ENCODE measurements at places on chromosomes 4 and X.

- no peak for DNase-seq
Observed at GRCh38 chr4:57044996-57045395, 65.2 kb downstream of the IGFBP7 start.

- no peak for DNase-seq
Observed at GRCh38 chrX:89034679-89035078, 287.7 kb downstream of the CPXCR1 start.

GRCh38 chr4:84952776-84953175 is 13.7 kb downstream of the WDFY3 start:
- DNase-seq, result no peak

DNA sequence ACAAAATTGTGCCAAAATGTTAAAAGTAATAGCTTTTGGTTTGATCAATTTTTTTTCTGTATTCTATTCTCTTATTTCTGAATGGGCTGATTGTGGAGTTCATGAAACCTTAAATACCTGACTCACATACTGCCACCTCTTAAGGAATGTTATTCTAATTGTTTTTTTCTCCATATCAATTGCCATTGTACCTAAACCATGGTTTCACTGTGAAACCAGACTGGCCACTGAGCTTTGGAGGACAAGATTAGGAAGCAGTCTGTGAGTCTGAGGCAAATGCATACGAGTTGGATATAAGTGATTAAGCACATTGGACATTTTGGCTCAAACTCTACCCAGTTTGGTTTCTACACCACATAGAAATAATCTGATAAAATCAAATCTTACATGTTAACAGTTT is 184.0 kb downstream of the IQCM start:
- no peak for DNase-seq

DNA sequence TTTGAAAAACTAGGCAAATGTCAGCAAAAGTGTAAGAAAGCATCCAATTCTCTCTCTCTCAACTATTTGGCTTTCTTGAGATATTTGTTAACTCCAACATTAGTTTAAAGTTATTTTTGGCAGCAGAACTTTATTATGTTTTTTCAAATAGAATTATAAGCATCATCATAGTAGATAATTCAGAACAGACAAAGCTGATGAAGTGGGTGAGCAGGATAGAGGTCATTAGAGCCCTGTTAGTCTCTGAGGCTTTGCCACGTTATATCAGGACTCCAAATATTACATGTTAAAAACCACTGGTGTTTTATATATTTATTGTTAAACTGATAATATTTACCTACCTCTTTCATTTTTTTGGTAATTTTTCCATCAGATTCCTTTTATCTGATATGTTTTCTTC is 903.0 kb downstream of the FSTL5 start:
- DNase-seq, result no peak

GRCh38 chrX:42432552-42432951 is 345.4 kb downstream of the PPP1R2C start:
- no peak for DNase-seq

DNA sequence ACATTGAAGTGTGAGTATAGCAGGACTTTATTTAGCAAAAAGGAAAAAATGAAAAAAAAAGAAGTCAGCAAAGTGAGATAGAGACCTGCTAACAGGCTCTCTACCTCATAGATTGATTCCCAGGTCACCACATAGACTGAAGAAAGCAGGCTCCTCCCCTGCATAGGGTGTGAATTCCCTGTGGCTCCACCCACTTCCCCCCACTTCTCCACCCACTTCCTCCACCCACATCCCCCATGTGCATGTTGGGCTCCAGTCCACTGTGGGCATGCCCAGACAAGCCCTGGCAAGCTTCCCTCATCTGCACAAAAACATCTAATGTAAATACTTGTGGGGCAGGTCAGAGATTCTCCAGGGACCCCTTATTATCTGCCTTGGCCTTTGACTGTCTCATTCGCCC is 97.8 kb downstream of the TMEM47 start:
- DNase-seq, result no peak

GRCh38 chr4:141599853-141600252 is 36.5 kb upstream of the IL15 start:
- DNase-seq, result no peak

DNA sequence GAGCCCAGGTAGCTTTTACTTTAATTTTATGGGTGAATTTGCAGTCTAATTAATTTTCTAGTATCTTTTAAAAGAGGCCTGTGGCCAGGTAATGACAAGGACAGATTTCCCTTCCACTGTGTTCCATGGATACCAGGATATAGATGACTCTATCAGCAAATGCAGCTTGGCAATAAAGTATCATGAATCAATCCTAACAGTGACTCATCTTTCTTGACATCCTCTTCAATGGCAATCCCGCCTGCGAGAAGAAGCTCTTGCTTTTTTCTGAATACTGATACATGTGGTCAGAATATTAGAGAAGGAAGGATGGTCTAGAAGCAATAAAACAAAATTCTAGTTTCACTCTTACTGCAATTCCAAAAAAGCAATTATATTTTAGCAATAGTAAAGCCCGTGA is 267.8 kb downstream of the DTHD1 start:
- no peak for DNase-seq

- no peak for DNase-seq
Observed at GRCh38 chr4:174702979-174703478, 126.0 kb downstream of the GLRA3 start.

DNA sequence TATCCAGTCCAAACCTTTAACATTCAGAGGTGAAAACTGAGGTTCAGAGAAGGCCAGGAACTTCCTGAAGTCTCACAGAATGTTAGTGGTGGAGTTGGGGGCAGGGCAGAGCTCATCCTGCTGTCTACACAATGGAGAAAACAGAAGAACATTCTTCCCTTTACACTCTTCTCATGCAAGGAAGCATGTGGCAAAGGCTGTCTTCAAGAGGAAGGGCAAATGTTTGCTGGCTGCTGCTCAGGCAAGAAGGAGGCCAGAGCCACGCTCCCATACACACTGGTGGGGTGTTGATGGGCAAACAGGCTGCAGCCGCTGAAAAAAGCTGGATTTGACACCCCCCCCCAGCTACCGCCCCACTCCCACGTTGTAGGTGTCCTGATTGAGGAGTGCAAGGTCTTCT is 32.5 kb downstream of the HMGB3 start:
- DNase-seq, result no peak

DNA sequence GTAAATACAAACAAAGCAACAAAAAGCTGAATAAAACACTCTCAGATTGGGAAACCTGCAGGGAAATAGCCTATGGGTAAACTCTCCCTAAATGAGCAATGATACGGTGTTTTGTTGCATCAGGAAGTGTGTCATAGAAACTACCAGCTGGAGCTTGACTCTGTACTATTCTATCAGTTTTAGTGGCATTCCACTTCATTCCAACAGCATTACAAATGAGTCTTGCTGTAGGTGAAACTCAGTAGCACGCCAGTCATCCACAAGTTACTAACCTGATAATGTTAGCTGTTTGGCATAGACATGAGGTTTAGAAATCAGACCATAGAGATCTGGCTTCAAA is 24.9 kb downstream of the FGFBP1 start:
- no peak for DNase-seq

DNA sequence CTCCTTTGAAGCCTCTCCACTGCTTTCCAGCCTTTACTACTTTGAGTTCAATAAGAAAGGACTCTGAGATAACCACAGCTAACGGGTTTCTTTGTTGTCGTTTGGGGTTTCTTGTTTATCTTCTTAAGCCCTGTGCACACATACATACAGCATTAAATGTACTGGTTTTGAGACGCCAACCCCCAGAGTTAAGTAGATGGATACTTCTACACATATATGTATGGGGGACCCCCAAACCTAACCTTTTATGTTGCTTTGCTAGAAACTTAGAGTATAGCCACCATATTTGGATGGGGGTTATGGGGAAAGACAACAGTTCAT is 697 bp downstream of the CEP135 start:
- DNase-seq, result no peak

- DNase-seq, result no peak
Observed at GRCh38 chr4:97235521-97235920, 907.8 kb downstream of the STPG2 start.

Data from activated CD4-positive, alpha-beta T cell treated with anti-CD3 and anti-CD28 coated beads for 24 hours (primary cell).